ENCODE measurements at places on chromosomes 2 and 18.
A peak's percentile ranks its signal among the peaks of the same experiment; 100 is the strongest.

- DNase-seq = no peak
Measured at GRCh38 chr18:25724997-25725396, 365.4 kb downstream of the SS18 start.

- no peak for DNase-seq
Measured at GRCh38 chr2:85505551-85506238, 33.3 kb upstream of the MAT2A start.

- DNase-seq = no peak
Measured at GRCh38 chr2:68857855-68858456, 13.2 kb downstream of the BMP10 start.

DNA sequence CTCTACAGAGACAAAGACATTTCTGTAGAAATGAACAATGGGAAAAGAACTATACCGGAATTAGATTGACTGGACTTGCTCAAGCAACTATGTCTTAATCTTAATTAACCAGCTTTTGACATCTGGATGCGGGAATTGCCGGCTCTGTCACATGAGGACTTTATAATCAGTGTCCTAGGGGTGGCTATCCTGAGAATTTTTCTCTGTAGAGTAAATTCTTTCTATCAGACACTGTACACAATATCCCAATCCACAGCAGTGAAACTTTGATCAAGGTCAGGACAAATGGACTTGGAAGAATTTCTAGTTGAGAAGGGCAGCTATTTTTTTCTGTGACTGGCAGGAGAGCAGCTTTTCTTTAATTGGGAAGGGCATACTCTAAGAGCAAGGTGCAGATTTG, 322.1 kb downstream of the HRH4 start:
- DNase-seq = no peak

DNA sequence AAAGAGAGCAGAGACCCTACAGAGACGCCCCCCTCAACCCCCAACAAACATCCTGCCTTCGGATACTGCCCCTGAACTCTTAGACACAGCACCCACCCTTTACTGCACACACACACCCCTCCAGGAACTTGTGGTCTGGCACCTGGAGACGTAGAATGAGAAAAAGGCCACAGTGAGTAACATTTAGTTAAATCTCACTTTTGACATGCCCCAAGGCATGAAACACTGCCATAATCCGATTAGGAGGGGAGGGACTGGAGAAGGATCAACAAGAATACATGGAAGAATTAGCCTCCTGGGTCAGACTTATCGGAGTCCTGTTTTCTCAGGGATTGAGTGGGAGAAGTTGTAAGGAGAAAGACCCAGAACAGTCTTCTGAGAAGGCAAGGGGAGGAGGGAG, 4.1 kb downstream of the CDK5R2 start:
- no peak for DNase-seq

DNA sequence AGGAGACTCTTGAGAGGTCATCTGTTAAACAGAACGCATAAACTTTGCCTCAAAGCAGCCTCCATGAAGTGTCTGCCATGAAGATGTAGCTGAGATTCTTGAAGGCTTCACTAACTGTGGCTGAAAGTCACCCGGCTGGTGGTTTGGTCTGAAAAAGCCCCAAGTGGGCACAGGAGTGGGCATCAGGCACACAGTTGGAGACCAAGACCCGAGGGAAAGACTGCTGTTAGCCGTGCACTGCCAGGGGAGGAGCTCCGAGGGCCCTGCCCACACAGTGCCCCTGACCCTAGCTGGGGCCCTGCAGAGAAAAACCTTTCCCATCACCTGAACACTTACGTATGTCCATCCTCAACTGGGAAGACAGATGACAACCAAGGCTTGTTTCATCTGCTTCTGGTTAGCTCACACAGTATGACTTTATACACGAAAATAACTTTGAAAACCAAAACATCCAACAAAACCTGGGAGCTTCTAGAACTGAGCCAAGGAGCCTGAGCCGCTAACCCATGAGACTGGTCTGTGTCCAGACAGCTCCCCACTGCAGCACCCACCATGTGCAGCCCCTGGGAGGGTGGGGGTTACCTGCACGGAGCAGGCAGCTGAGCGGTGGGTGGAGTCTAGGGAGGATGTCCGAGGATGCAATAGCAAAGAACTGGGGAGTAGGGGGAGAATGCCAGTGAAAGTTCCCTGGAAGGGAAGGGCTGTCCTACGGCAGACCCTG, 15.4 kb downstream of the HJURP start:
- DNase-seq = no peak

- peak; percentile 60 for DNase-seq
Measured at GRCh38 chr2:119126650-119127049, 31.9 kb downstream of the C1QL2 start.

DNA sequence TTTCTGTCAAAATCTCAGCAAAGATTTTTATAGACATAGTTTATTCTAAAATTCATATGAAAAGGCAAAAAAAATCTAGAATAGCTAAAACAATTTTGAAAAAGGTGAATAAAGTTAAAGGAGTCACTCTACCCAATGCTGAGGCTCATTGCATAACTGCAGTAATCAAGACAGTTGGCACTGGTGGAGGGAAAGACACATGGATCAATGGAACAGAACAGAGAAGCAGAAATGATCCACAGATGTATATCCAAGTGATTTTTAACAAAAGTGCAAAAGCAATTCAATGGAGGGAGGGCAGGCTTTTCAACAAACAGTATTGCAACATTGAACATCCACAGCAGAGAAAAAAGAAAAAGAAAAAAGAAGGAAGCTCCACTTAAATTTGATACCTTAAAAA, 162.8 kb downstream of the RBM43 start:
- no peak for DNase-seq

GRCh38 chr2:53500181-53500580, 267.4 kb upstream of the CHAC2 start:
- no peak for DNase-seq
